ENCODE measurements at places on chromosomes 3 and 15. TPM values are rescaled to one million over a fixed set of nuclear protein-coding genes. Genes with fewer than 3 reads are reported as not detected.

The ROPN1 gene
- total RNA-seq, result not detected

The SORD gene
- 43.4 TPM for total RNA-seq

The GABRB3 gene
- total RNA-seq, result 0.57 TPM

The CPA3 gene
- total RNA-seq, result 16.1 TPM

The LMLN gene
- 6.5 TPM for total RNA-seq

The PGBD4 gene
- 1.7 TPM for total RNA-seq

The NCK1 gene
- 85.3 TPM for total RNA-seq

The GP9 gene
- total RNA-seq, result not detected

The CNTN4 gene
- total RNA-seq, result not detected

The ACKR4 gene
- total RNA-seq, result 4.0 TPM

The GOLGA8S gene
- total RNA-seq, result 0.07 TPM

The FSD2 gene
- total RNA-seq, result under 0.01 TPM

The PSTPIP1 gene
- 1.9 TPM for total RNA-seq

The CMTM8 gene
- 2.3 TPM for total RNA-seq

The SMCO1 gene
- not detected for total RNA-seq

The IL5RA gene
- not detected for total RNA-seq

The CHL1 gene
- not detected for total RNA-seq

The CCR3 gene
- total RNA-seq, result not detected

The GHSR gene
- not detected for total RNA-seq

The CHCHD4 gene
- total RNA-seq, result 17.5 TPM

The GOLGA6D gene
- total RNA-seq, result not detected

The SACM1L gene
- 42.8 TPM for total RNA-seq

The GRK7 gene
- total RNA-seq, result not detected

The IL17RB gene
- total RNA-seq, result 0.22 TPM

The OR5K2 gene
- not detected for total RNA-seq

The CPNE9 gene
- total RNA-seq, result not detected

Data from thoracic aorta endothelial cell (primary cell).